ENCODE measurements at places on chromosomes 5 and 9. TPM values are rescaled to one million over a fixed set of nuclear protein-coding genes. Genes with fewer than 3 reads are reported as not detected.

AGXT2 gene
- total RNA-seq = not detected

- peak; percentile 42 for DNase-seq
Observed at GRCh38 chr5:171207256-171207847, 101.7 kb upstream of the TLX3 start.

GRCh38 chr5:109467058-109467457, 57.3 kb upstream of the PJA2 start:
- DNase-seq = no peak

DNA sequence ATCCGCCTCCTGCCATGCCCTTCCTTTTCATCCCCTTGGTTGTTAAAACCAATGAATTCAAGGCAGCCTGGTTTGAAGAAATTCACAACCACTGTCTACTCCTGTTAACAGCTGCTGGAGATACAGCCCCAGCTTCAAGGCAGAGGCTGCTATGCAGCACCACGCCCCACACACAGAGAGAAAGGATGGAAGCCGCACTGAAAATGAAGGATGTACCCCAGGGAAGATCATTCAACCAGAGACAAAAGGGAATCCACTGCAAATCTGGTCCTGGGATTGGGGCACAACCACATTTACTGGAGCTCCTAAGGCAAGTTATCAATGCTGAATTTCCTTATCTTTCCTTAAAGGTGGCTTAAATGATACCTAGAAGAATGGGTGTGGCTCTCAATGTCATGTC, 58.7 kb downstream of the DPYSL3 start:
- no peak for DNase-seq

GRCh38 chr9:127769929-127770582, 8.4 kb downstream of the SH2D3C start:
- DNase-seq = no peak

DNA sequence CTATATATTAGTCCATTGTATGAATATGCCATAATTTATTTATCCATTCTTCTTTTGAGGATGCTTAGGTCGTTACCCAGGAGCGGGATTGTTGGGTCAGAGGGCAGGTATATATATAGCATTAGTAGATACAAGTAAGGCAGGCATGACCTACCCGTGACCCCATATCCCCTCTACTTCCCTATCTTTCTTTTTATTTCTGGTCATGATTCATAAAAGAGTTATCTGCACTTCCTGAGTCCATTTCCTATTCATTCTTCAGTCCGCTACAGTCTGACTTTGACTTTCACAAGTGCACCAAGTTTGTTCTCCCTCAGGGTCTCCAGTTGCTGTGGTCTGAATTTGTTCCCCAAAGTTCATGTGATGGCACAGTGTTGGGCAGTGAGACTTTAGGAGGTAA, 6.9 kb downstream of the RHOBTB3 start:
- no peak for DNase-seq

BTNL3 gene
- total RNA-seq = not detected

GRCh38 chr9:98255061-98255577, 330 bp downstream of the TBC1D2 start:
- peak; percentile 49 for DNase-seq

- DNase-seq = peak; percentile 35
Observed at GRCh38 chr9:125681086-125681622, 25.9 kb downstream of the MAPKAP1 start.

HSPA5 gene
- total RNA-seq = 79.3 TPM

- no peak for DNase-seq
Observed at GRCh38 chr5:3265131-3265885, 330.3 kb upstream of the IRX1 start.

DNA sequence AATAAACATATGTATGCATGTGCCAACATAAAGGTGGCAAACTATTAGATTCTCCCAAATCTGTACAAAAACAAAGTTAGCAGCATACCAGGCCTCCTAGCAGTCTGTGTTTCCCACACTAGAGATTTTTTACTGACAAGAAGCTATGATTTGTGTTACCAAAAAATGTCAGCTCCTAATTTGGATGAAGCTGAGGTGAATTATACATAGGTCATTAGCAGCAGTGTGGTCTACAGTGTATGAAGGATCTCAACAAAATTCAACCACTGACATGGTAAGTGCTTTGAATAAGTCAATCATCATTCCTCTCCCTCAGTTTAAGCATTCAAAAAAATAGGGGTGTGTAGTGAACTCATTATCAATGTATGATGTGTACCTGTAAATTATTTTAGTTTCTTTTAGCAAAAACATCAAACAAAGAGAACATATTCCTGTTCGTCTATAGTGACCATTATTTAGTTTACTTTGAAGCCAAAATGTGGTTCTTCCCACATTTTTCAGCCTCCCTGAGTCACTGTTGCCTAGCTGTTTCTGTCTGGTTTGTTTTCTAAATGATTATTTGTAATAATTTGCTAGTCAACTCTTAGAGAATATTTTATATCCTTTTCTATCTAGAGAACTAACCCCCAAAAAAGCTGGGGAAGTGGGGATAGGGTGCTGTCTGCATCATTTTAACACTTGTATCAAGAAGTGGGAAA, 52.1 kb upstream of the RGMB start:
- peak; percentile 41 for DNase-seq

PLPP1 gene
- 40.7 TPM for total RNA-seq

DNA sequence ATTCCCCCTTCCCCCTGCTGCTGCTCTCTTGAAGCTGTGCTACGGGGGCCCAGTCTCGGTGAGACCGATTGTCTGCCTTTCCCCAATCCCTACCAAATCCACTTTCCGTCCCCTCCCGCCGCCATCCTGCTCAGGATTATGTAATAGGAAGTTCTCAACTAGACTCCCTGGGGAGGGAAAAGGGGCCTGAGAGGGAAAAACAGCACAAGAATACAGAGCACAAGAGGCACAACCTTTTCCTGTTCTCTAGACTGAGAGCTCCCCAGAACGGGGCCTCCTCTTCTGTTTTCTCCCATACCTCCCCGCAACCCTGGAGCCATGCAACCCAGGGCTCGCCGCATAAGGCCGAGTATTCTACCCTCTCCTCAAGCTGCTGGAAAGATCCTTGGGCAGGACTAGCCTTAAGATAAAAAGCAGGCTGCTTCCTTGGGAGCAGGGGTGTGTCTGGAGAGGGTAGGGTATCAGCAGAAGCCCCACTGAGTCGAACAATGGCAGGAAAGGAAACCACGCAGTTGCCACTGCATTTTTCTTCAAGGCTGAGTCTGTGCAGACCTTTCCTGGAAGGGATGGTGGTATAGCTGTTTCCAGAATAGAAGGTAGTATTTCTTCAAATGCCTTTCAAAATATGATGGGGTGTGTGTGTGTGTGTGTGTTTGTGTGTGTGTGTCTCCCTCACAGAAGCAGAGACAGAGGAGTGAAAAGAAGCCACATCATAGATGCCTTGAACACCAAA, 12.9 kb downstream of the MYORG start:
- no peak for DNase-seq

DNA sequence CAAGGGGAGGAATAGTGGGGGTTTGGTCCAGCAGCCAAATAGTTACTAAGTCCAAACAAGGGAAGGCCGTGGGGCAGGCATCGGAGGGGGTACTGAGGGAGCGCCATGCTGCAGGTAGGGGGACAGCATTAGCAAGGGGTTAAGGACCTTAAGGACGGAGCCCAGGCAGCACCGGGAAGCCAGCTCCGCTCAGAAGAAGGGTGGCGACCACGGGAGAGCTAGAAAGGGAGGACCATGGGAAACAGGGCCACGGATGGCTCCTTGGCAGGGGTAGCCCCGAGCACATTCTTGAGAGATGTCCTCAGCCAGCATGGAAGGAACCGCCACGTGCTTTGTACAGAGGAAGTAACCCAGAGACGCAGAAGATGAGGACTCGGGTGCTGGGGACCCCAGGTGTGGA, 76.2 kb upstream of the STXBP1 start:
- DNase-seq = no peak

FGD3 gene
- total RNA-seq = not detected

GRCh38 chr9:131238402-131239021, 37.8 kb downstream of the FAM78A start:
- peak; percentile 95 for DNase-seq

IRX4 gene
- not detected for total RNA-seq

GRCh38 chr9:136527131-136527530, 18.7 kb downstream of the NOTCH1 start:
- DNase-seq = no peak

DNA sequence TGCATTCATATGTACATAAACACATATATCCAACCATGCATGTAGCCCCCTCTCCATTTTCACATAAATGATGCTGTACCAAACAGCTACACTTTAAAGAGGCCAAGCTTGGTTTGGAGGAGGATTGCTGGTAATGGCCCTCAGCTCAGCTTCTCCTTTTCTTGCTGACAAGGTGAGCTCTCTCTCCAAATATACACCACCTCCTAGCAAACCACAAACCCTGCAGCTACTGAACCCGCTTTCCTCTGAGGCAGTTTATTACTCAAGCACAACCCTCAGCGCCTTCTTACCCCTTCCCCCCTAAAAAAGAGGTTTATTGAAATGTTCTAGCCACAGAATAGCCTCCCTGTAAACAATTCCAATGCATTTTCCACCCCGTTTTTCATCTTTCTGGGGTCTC, 54.0 kb downstream of the ALG2 start:
- DNase-seq = no peak

PCDHGA12 gene
- 6.1 TPM for total RNA-seq

- peak; percentile 49 for DNase-seq
Observed at GRCh38 chr5:151798674-151799073, 26.9 kb downstream of the G3BP1 start.

DNA sequence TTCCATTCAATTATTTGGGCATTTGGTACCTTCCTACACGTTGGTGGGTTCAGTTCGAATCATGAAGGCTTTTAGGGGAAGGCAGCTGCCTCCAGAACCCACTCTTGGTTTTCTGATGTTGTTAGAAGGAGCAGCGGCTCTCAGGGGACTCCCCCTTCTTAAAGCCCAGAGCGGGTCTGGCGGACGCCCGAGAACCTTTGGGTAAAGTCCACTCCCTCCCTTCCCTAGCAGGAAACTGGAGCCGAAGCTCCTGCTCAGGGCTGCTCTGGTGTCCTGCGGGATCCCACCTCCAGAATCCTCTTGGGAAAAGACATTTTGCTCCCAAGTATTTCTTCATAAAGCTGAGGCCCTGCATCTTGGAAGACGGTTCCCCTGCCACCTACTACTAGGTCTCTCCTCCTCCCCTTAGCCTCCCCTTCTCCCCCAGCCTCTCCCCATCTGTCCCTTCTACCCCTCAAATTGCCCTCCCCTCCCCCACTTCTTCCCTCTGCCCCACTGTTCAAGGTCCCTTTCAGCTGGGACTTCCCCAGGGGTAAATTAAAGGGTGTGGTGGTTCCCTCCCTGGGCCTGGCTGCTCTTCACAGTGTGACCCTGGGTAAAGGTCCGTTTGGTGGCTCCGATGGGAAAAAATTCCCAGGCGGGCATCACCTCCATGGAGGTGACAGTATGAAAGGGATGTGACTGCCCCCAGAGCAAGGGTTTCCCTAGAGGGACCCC, 9.3 kb downstream of the IRX4 start:
- DNase-seq = no peak

LCN15 gene
- total RNA-seq = not detected

GRCh38 chr5:14373685-14374084, 207.9 kb upstream of the OTULINL start:
- no peak for DNase-seq

OLFM1 gene
- total RNA-seq = not detected

DNA sequence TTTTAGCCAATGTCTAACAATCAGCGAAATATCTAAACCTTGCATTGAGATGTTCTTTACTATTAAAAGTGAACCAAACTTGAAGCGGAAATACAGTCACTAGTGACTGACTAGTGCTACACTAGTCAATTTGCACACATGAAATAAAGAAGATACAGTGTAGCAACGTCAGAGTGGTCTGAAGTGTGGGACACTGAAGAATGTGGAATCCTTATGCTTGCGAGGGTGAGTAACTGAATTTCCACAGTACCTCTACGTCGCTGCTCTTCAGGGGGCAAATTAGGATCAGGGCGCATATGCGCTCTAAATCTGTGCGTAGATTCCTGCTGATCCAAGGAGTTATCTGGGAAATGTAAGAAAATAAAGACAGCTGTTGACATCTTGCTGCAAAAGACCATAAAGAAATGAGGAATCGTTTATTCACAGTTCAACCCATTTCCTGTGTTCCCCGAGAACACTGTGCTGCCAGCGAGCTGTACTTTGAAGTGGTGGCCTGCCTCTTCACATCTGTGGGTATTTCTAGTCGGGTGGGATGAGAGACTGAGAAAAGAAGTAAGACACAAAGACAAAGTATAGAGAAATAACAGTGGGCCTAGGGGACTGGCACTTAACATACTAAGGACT, 39.8 kb upstream of the FLT4 start:
- DNase-seq = no peak

GRCh38 chr5:60026161-60026560, 132.6 kb upstream of the PDE4D start:
- DNase-seq = no peak

- DNase-seq = no peak
Observed at GRCh38 chr5:128271071-128271470, 187.5 kb downstream of the SLC12A2 start.

SMIM3 gene
- total RNA-seq = 234 TPM

- peak; percentile 55 for DNase-seq
Observed at GRCh38 chr9:78601957-78602565, 305.1 kb downstream of the PSAT1 start.

GRCh38 chr9:14782286-14783051, 59.9 kb upstream of the CER1 start:
- DNase-seq = no peak

DNA sequence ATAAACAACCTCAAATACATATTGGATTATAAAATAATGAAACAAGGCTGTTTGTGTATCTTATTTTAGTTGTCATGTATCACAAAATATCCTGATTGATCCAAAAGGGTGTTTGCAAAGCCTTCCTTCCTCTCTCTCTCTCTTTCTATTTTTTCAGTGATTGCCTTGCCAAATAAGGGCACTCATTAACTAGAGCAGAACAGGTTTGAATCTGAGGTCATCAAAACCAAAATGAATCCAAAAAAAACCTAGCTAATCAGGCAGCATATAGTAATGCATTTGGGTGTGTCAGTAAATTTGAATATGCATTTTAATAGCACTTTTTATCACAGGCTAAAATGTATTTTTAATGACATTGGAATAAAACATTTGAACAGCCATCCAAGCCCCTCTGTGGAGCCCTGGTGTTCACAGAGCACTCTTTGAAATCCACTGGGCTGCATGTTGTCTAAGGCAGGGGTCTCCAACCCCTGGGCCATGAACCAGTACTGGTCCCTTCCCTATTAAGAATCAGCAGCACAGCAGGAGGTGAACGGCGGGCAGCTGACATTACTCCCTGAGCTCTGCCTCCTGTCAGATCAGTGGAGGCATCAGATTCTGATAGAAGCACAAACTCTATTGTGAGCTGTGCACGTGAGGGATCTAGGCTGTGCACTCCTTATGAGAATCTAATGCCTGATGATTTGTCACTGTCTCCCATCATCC, 171.8 kb upstream of the RAI14 start:
- DNase-seq = no peak

DNA sequence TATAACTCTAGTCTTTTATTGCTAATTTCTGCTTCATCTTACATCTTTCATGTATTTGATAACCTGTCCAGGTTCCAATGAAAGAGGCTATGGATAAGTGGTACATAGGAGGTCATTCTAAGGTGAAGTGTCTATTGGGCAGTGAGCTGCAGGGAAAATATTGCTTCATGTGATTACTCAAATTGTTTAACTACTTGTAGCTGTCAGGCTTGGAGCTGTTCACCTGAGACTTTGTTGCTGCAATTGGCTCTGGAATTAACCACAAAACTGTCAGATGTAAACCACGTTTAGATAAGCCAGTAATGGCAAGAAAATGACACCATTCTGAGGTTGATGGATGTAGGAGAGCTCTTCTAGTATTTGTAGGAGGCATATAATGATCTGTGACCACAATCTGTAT, 26.0 kb downstream of the ADAMTSL1 start:
- no peak for DNase-seq

All from LHCN-M2 (cell line).